ENCODE measurements at places on chromosomes 5 and 9.

DNA sequence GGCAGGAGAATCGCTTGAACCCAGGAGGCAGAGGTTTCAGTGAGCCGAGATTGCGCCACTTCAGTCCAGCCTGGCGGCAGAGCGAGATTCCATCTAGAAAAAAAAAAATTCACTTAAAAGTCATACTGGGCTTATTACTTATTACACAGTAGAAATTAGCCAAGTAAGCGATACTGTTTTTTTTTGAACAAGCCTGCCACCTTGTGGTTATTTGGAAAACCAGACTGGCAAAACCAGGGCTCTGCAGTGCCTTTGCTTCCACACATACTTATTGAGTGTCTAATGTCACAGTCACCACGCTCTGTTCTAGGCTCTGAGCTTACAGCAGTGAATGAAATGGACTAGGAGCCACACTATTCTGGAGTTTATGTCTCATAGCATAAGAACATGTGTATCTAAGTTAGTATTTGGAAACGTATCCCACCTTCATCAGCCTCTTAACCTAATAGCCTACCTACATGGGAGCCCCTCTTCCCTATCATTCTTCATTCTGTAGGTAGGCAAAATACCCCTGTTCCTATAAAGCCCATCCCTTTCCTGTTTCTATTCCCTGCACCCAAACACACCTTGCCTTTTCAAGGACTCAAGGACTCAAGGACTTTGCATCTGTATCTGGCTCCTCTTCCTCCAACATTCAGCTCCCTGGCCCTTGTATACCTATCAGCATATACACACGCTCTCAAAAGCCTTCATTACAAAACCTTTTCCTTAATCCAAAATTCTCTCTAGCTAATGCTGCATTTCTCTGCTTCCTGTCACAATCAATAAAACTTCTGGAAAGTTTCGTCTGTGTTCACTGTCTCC is 13.9 kb upstream of the BASP1 start:
- no peak overlapping the region for H3K4me3 ChIP-seq
- H3K4me1 ChIP-seq, result no peaks in the 10 kb centered on the region
- no peaks in the 10 kb centered on the region for H3K27me3 ChIP-seq
- H3K27ac ChIP-seq, result no peak overlapping the region

DNA sequence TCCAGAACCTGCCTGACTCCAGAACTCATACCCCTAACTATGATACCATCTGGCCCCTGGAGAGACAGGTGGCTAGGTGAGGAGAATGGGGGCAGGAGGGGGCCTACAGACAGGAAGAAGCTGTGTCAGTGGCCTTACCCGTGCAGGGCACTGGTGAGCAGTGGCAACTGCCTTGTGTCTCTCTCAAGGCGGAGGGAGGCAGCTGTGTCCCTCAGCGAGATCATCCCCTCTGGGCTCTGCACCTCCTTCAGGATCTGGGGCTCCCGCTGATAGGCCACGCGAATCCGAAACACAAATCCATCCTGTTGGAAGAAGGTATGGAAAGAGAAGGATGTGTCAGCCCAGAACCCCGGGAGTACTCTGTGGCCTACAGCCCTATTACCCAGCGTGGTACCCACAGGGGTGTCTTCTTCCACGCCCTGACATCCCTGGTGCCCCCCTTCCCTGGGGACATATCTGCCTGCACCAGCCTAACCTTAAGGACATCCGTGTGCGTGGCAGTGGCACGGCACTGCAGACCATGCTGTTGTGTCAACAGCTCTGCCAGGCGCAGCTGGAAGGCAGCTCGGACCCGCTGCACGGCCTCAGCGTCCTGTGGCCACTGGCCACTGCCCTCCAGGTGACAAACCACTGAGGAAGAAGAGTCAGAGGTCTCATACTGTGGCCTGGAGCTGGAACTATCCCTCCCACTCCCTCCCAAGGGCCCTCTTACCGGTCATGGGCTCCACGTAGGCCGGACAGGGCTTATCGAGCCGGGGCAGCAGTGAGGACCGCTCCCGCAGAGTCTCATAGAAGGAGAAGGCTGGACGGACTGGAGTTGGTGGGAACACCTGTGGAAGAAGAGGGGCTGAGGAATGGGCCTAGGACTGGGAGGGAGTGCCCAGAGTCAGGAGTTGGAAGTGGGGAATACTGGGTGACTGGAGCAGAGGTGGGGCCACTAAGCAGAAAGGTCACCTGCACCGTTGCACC is 7.8 kb downstream of the NOL6 start:
- DNase-seq, result no peak
- H3K4me1 ChIP-seq, result no peaks in the 10 kb centered on the region
- H3K27ac ChIP-seq, result no peak overlapping the region
- no peaks in the 10 kb centered on the region for H3K27me3 ChIP-seq

DNA sequence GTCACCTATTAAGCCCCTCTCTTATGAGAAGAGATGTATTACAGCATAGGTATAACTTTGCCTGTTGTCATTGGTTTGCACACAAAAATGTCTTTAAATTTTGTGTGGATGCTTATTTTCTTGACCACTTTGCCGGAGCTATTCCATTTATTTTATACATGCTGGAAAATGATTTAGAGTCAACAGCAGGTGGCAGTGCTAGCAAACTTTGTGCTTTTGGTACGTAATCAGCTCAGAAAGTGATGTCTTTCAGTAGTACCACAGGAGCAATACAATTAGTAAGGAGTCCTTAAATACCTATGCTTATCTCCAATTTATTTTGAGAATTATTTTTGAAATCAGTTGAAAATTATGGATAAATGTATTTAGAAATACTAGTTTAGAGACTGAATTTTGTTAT is 19.8 kb upstream of the NUDT12 start:
- H3K36me3 ChIP-seq, result no peaks in the 10 kb centered on the region
- no peaks in the 10 kb centered on the region for H3K4me1 ChIP-seq
- H3K27ac ChIP-seq, result no peak overlapping the region
- peaks cover 3% of the 10 kb centered on the region for H3K27me3 ChIP-seq

- peaks cover 17% of the 10 kb centered on the region for H3K27me3 ChIP-seq
- no peak for DNase-seq
- H3K4me3 ChIP-seq, result no peak overlapping the region
- H3K36me3 ChIP-seq, result no peaks in the 10 kb centered on the region
- H3K4me1 ChIP-seq, result no peaks in the 10 kb centered on the region
- H3K27ac ChIP-seq, result no peak overlapping the region
Measured at GRCh38 chr9:109156708-109157107, 10.3 kb downstream of the FRRS1L start.

DNA sequence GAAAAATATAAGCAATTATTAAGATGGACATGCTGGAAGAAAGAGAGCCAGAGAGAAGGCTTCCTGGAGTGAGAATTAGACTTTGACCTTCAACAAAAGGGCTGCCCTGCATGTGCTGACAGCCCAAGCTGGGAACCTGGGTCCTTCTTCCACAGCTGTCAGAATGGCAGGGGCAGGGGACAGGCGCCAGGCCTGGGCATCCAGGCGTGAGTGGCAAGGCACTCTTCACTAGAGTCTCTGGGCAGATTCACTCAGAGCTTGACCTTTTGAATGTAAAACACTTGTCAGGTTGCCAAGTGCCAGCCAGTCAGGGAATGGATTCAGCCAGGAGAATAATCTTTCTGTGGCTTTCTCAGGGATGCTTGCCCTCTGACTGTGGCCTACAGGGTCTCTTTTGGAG is 119.1 kb upstream of the CLINT1 start:
- no peaks in the 10 kb centered on the region for H3K4me1 ChIP-seq
- H3K4me3 ChIP-seq, result no peak overlapping the region
- no peak for DNase-seq
- H3K27ac ChIP-seq, result no peak overlapping the region
- peaks cover 24% of the 10 kb centered on the region for H3K27me3 ChIP-seq
